ENCODE measurements at places on chromosomes 5 and 9.

- peak; percentile 46 for DNase-seq
Measured at GRCh38 chr5:129771058-129771838, 23.4 kb downstream of the MINAR2 start.

DNA sequence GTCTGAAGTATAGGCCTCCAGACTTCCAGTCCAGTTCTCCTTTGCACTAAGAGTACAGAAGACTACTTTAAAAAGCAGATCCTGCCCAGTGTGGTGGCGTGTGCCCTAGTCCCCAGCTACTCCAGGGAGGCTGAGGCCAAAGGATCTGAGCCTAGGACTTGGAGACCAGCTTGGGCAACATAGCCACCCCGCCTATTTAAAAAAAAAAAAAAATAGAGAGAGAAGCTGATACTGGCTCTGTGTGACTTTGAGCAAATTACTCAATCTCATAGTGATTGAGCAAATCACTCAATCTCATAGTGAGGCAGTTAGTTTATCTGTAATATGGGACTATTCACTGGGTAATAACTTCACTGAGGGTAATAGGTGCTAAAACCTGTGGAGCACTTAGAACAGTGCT, 43.6 kb upstream of the KDM4C start:
- no peak for DNase-seq

GRCh38 chr9:89021154-89021803, 30.0 kb downstream of the S1PR3 start:
- no peak for DNase-seq

DNA sequence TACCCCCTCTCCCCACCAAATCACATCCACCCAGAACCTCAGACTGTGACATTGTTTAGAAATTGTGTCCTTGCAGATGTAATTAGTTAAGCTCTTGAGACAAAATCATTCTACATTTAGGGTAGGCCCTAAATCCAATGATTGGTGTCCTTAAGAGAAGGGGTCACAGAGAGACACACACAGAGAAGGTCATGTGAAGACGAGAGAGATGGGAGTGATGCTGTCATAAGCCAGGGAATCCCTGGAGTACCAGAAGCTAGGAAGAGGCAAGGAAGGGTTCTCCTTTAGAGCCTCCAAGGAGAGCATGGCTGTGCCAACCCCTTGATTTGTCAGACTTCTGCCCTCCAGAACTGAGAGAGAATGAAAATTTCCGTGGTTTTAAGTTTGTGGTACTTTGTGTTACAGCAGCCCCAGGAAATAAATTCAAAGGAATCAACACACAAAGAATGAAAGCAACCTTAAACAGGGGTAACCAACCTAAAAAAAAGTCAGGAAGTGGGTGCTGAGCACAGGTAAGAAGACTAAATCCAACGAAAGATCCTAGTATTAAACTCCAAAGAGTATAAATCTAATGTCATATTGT, 33.6 kb downstream of the TIMD4 start:
- no peak for DNase-seq

GRCh38 chr5:174307031-174307408, 261.5 kb downstream of the NSG2 start:
- DNase-seq: no peak

DNA sequence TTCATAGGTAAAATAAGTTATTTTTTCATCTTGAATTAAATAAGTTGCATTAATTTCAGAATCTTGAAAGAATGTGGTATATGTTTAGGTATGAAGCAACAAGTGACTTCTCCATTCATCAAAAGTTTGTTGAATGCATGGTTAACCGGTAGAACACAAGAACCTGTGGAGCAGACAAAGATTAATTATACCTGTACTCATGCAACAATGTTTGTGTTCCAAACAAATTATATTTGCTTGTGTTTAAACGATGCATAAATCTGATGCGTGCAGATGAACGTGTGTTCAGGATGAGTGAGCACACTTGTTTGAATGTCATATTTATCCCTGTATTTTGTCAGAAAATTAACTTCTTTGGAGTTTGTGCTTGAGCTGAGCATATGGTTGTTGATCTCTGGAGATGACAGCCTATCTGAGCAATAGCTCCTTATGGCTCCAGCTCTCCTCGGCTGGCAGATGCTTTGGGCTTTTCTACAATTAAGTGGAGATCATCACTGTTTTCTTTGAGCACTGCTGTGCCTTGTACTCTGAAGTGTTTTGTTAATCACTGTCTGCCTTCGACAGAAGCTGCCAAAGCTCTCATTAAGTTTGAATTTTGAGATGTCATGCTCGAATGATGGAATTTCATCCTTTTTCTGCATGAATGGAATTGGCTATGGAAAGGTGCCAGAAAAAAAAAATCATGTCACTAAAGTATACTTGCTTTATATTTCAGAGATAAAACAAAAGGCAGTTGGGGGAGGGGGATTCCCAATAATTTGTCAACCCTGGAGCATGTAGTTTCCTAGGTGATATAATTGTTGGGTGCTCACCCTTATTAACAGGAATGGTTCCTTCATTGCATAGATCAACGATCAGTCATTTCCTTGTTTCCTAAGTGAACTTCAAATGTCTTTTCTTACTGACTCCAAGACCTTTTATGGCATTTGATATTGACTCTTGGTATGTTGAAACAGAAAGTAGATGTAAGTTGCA, 502.5 kb upstream of the ARRDC3 start:
- DNase-seq: no peak

- DNase-seq: peak; percentile 64
Measured at GRCh38 chr5:139844472-139845145, 49.0 kb downstream of the PSD2 start.

DNA sequence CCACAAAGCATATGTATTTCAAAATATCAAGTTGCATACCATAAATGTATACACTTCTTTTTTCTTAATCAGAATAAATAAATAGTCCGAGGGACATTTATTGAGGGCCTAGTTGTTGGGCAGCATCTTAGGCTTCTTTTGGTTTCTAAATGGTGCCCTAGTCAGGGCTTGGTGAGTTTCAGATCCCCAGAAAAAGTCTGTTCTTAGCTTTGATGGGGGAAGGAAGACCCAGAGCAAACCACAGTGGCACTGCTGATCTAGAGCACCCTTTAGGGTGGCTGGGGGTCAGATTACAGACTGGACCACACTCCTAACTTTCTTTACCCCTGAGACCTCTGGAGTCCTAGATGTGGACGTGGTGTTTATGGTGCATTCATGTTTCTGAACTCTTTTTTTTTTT, 97.8 kb downstream of the C9orf152 start:
- DNase-seq: no peak

- DNase-seq: no peak
Measured at GRCh38 chr5:98443881-98444280, 329.6 kb upstream of the RGMB start.
